Muscle of back (tissue), 13 donors: ENCODE measurements at places on chromosomes 7 and 10.

DNA sequence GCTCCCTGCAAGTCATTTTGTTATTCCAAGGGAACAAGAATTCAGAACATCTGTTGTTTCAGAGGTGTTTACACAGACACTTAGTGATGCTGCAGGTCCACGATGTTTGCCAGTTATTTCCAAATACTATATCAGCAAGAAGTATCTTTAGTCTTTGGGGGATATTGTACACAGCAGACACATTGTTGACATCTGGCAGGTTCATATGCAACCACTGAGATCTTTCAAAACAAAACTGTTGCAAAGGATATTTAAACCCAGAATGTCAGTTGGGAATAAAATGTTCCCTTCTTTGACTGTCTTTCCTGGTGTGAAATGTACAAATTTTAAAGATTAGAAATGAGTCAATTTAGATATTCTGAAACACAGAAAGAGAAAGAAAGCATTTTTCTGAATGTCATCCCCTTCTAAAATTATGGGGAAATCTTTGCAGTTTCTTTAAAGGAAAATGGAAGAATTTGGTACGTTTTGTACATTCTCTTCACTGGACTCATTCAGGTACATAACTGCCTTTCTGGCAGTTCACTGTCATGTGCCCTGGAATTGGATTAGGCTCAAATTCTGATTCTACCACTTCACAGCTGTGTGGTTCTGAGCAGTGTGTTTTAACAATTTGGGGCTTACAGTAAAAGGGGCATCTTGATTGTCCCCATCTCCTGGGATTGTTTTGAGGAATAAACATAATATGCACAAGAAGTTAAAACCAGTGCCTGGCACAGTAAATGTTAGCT lies 40.3 kb upstream of the CELF2 start:
- DNase-seq, result no peak

GRCh38 chr10:46311501-46311951 lies 24.7 kb downstream of the ANTXRL start:
- DNase-seq, result no peak

DNA sequence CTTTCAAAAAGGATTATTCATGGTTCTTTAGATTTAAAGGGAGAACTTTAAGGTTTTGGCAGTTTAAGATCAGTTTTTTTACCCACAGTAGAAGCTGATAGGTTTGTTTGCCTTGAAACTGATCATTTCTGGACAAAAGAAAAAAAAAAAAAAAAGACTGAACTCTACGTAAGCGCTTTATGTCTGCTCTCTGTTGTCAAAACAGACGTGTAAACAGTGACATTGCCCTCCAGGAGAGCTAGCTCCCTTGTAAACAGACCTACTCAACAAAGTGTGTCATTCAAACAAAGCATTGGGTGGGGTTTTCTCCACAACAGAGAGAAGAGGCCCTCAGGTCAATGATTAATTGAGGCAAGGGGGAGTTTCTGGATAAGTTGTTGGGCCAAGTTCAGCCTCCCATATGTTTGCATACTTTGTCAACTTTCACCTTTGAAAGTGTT lies 568.1 kb upstream of the LRRN3 start:
- peak; percentile 47 for DNase-seq

- DNase-seq, result peak; percentile 67
Measured at GRCh38 chr10:95655571-95656290, 780 bp downstream of the ALDH18A1 start.

- no peak for DNase-seq
Measured at GRCh38 chr10:48748573-48748972, 63.9 kb downstream of the WDFY4 start.

- DNase-seq, result no peak
Measured at GRCh38 chr7:25249772-25250171, 21.5 kb upstream of the NPVF start.
